ENCODE measurements at places on chromosomes 5 and 9.

- DNase-seq, result no peak
Observed at GRCh38 chr5:18113721-18114120, 479.5 kb downstream of the TAF11L14 start.

DNA sequence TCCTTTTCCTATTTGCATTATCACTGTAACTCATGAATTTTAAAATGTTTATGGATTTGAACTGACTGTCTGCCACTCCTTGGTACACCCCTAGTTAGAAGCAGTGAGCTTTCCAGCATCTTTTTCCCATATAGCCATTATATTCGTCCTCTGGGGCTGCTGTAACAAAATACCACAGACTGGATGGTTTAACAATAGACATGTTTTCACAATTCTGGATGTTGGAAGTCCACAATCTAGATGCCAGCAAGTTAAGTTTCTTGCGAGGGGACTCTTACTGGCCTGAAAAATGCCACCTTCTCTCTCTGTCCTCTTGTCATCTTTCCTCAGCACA lies 530.0 kb downstream of the SEMA5A start:
- DNase-seq, result no peak

DNA sequence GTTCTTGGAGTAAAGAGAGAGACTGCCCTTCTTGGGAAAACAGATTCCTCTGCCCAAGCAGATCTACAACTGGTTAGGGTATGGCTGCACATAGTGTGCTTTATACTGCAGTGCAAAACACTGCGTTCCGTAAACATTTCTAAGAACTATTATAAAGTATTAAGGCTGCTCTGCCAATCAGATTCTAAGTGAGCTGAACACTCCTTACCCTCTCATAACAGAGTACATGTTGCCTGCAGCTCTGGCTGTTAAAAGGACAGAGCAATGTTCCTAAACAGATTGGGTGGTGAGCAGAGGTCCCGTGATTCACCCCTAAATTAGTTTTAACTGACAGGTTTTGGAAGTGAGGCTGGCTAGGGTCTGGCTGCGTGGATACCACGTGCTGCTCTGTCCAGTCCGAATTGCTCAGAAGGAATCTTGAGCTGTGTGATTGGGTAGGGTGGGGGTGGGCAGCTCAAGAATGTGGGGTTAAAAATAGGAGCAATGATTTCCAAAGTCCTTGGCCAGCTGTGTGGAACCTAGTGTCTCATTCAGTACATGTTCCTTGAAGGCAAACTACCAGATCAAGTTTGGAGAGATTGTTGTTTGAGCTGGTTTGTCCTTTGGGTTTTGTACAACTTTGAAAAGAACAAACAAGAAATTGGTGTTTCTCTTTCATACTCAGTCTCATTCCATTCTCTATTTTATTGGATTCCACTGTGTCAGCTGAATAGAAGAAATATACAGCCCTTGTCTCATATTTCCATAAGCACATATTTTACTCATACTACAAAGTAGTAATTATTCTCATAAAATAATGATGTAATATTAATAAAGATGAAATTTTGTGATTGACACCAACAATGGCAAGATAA lies 497.6 kb upstream of the CD180 start:
- DNase-seq, result no peak

DNA sequence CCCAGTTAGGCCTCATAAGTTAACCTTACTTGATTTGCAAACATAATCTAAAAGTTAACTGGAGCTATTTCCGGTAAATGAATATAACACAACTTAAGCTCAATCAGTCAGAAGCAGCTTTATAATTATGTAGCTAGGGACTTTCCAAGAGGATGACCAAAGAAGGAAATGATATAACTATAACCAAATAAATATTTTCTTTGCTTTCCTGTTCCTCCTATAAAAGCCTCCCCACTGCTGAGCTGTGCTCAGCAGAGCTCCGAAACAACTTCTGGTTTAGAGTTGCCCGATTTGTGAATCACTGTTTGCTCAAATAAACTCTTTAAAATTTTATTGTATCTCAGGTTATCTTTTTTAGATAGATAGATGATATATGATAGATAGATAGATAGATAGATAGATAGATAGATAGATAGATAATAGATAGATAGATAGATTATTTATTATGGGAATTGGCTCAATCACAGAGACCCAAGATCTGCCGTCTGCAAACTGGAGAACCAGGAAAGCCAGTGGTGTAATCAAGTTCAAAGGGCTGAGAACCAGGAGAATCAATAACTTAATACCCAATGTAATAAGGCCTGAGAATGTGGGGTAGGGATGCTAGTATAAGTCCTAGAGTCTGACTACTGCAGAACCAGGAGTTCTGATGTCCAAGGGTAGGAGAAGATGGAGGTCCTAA lies 19.3 kb upstream of the TMEM161B start:
- no peak for DNase-seq

DNA sequence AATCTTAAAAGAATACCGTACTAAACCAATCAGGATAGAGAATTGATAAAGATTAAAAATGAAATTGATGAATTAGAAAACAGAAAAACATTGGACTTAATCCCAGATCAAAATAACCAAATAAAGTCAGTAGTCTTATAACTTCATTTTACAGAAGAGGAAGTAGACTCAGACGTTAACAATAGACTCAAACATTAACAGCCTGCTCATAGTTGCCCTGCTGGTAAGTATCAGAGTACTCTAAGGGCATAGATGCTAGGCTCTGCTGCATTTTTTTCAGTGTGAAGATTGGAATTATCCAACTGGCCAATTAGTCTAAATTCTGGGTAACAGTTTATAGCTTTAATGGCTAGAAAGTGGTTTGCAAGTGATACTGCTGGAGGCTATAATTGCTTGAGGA lies 42.9 kb downstream of the ADGRV1 start:
- no peak for DNase-seq

DNA sequence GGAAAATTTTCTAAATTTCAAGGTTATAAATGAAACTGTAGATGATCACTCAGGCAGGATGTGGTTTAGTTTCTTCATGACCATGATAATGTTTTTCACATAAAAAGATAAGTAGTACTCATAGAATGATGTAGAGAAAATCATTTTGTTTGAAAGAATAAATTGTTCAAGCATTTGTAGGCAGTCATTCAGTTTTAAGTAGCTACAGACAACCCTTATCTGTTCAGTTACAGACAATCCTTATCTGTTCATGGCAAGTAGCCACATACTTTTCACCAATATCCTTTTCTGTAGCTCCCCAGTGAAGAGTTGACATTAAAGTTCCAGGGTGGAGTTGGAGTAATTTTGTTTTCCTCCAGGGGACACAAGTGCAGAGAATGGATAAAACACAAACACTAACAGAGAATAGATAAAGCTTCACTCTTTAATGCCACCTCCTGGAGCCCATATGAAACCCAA lies 278.1 kb upstream of the TNC start:
- DNase-seq, result no peak

DNA sequence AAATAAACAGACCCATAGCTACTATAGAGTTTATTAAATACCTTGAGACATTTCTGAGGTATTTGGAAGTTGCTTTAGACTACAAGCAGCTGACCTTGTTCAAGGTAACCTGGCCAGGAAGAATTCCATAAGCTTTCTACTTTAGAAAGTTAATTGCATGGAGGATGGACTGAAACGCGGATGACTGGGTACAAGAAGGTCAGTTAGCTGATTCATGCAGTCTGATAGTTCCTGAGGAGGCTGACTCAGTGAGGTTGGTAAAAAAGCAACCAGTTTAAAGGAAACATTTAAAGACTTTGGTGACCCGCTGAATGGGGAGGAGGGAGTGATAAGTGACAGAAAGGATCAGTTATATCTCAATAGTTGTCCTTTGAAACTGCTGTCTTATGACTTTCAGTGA lies 670.1 kb upstream of the CDH9 start:
- no peak for DNase-seq

- DNase-seq, result no peak
Observed at GRCh38 chr9:136372561-136373299, 739 bp downstream of the CARD9 start.

GRCh38 chr9:109167716-109168115 lies 667 bp upstream of the FRRS1L start:
- DNase-seq, result no peak

GRCh38 chr9:132698989-132699388 lies 28.7 kb downstream of the GTF3C4 start:
- DNase-seq, result no peak

DNA sequence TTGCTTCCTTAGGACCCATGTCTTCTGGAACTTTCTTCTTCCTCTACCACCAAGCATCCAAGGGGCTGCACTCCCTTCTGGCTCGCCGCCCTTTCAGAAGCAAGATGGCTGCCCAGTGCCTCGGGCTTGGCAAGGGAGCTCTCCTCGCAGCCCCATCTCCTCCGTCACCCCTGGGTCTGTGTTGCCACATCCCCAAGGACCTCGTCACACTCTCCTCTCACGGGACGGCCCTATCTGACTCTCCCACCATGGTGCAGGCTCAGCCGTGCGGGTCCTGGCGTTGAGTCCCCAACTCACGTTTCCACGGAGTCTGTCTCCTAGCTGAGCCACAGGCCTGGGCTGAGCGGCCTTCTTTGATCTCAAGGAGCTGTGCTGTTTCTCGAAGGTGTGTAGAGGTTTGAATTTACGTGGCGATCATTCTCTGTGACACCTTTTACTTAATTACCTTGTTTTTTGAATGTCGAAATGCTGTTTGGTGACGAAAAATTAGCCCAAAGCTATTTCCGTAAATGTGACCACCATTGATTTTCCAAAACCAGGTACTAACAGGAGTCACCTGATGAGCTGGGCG lies 15.0 kb upstream of the SCGB3A1 start:
- no peak for DNase-seq

Data from CD4-positive, alpha-beta T cell treated with Interleukin-10 for 1 hour (primary cell).